ENCODE measurements at places on chromosomes 2 and 18. TPM values are rescaled to one million over a fixed set of nuclear protein-coding genes. Genes with fewer than 3 reads are reported as not detected.

MAB21L4 gene
- not detected for total RNA-seq

GPATCH11 gene
- 4.8 TPM for total RNA-seq

PTMA gene
- 1,171 TPM for total RNA-seq

COL3A1 gene
- total RNA-seq = 652 TPM

PLB1 gene
- total RNA-seq = 0.34 TPM

PRKCE gene
- 3.7 TPM for total RNA-seq

PCBP1 gene
- 99.7 TPM for total RNA-seq

FAM110C gene
- total RNA-seq = not detected

POTEJ gene
- not detected for total RNA-seq

TMEM185B gene
- total RNA-seq = 29.4 TPM

UGT1A10 gene
- not detected for total RNA-seq

CFAP65 gene
- total RNA-seq = not detected

MOGAT1 gene
- not detected for total RNA-seq

CCDC148 gene
- 0.50 TPM for total RNA-seq

PJVK gene
- total RNA-seq = 0.84 TPM

INPP5D gene
- 0.15 TPM for total RNA-seq
